Kidney (tissue), 22 donors: ENCODE measurements at places on chromosomes 4 and X. TPM values are rescaled to one million over a fixed set of nuclear protein-coding genes. Genes with fewer than 3 reads are reported as not detected.

DNA sequence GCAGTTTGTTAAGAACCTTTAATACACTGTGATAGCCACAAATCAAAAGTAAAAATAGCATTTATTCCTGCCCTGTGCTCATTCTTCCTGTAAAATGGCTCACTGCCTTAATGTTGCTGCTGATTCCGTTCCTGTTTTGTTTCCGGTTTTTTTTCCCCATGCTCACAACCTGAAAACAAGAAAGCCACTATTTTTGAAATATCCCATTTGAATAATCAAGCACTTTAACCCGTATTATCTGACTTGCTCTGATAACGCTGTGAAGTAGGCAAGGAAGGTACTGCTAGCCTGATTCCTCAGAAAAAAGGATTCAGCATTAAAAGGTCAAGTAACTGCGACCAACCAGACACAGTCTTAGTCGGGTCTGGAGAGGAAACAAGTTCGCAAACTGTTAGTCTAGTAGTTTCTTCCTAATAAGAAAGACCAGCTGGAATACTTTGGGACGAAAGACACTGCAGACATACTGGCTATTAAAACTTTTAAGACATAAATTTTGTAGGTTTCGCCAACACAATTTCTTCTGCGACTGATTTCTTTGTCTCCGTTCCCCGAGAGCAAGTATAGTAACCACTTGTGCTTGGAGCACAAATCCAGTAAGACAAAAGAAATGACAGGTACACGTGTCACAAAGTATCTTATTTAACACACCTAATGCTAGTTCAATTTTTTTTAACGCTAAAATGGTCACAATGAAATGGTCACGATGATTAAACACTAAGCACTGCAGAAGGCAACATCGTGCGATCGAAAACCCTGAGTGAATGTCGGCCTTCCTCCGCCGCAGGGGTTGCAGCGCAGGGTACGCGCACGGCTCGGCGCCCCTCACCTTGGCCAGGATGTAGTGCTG is 802 bp downstream of the COX18 start:
- no peak for DNase-seq

- DNase-seq: no peak
Measured at GRCh38 chr4:182394181-182394580, 151.0 kb downstream of the TENM3 start.

Gene RGS12
- 18.0 TPM for polyA plus RNA-seq

Gene NKX6-1
- not detected for polyA plus RNA-seq

Gene MTMR8
- polyA plus RNA-seq: 1.3 TPM

Gene MID1
- polyA plus RNA-seq: 5.3 TPM

- DNase-seq: no peak
Measured at GRCh38 chr4:117847849-117848248, 186.4 kb upstream of the NDST3 start.

Gene DUX4
- polyA plus RNA-seq: not detected
